ENCODE measurements at places on chromosomes 16 and 17. TPM values are rescaled to one million over a fixed set of nuclear protein-coding genes. Genes with fewer than 3 reads are reported as not detected.

DNA sequence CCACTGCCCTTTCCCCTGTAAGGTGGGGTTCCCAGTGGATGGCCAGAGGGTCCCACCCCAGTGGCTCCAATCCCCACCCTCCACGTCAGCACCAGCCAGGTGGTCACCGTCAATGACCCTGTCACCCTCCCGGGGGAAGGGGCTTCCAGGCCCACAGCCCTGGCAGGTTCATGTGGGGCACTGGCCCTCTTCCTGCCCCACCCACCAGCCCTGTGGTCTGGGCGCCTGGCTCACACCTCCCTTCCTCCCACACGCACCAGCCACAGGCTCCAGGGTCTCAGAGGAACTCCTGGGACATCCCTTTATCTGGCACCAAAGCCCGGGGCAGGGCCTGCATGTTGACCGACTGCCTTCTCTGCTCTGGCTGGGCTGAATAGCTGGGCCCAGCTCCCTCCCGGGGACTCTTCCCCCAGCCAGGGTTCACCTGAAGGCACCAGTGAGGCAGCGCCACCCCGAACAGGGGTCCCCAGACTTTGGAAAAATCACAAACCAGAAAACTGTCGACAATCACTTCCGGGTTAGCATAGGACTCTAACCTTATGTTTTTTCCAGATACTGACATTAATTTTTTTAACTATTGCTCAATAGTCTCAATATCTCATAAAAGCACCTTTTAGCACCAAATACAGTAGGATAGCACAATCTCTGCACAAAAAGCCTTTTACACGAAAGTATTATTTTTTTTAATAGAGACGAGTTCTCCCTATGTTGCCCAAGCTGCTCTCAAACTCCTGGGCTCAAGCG lies 21.9 kb upstream of the ZC3H18 start:
- H3K4me1 ChIP-seq: no peaks in the 10 kb centered on the region
- no peaks in the 10 kb centered on the region for H3K36me3 ChIP-seq
- H3K27ac ChIP-seq: no peak overlapping the region
- no peak overlapping the region for H3K4me3 ChIP-seq
- no peaks in the 10 kb centered on the region for H3K27me3 ChIP-seq

DNA sequence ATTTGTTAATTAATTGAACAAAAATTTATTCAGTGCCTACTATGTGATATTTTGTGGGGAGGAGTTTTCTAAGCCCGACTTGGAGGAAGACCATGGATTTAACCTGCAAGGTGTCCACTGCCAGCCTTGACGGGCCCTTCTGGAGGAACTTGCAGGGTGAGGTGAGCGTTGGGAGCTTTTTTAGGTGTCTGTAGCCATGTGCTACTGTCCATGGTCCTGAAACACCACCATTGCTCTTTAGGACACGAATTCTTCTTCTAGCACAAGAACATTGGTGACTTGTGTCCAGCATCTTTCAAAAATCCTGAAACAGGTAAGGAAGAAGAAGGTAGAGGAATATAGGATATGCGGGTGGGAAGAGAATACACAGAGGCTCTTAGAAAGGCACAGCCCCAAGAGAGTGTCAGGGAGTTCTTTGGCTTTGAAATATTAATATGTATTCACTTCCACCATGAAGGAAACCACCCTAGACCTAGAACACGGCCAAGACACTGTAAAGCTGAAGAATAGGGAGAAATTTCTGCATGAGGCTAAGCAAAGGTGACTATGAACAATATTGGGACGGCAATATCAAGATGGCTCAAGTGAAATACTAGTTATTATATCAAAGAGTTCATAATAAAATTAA lies 27.9 kb upstream of the OR4D1 start:
- H3K27me3 ChIP-seq: no peaks in the 10 kb centered on the region
- peak; percentile 29 for DNase-seq
- H3K4me3 ChIP-seq: no peak overlapping the region
- H3K36me3 ChIP-seq: no peaks in the 10 kb centered on the region

GRCh38 chr17:10758062-10758461 lies 28.2 kb upstream of the TMEM220 start:
- no peaks in the 10 kb centered on the region for H3K36me3 ChIP-seq
- no peak overlapping the region for H3K4me3 ChIP-seq
- no peak for DNase-seq
- no peaks in the 10 kb centered on the region for H3K27me3 ChIP-seq
- peaks cover 20% of the 10 kb centered on the region for H3K4me1 ChIP-seq
- H3K27ac ChIP-seq: peak overlapping the region; percentile 73

GRCh38 chr17:74362069-74362405 lies 369 bp upstream of the BTBD17 start:
- H3K4me1 ChIP-seq: no peaks in the 10 kb centered on the region
- H3K27ac ChIP-seq: no peak overlapping the region
- no peaks in the 10 kb centered on the region for H3K27me3 ChIP-seq
- no peak overlapping the region for H3K4me3 ChIP-seq
- no peaks in the 10 kb centered on the region for H3K36me3 ChIP-seq
- no peak for DNase-seq

GRCh38 chr17:67422897-67423296 lies 45.8 kb downstream of the PITPNC1 start:
- H3K4me1 ChIP-seq: peaks cover 28% of the 10 kb centered on the region
- no peak overlapping the region for H3K4me3 ChIP-seq
- H3K36me3 ChIP-seq: no peaks in the 10 kb centered on the region
- no peaks in the 10 kb centered on the region for H3K27me3 ChIP-seq

- no peak overlapping the region for H3K4me3 ChIP-seq
- DNase-seq: no peak
- H3K27ac ChIP-seq: no peak overlapping the region
- peaks cover 31% of the 10 kb centered on the region for H3K27me3 ChIP-seq
- H3K36me3 ChIP-seq: no peaks in the 10 kb centered on the region
Observed at GRCh38 chr17:48539177-48539576, 5.7 kb downstream of the HOXB2 start.

DNA sequence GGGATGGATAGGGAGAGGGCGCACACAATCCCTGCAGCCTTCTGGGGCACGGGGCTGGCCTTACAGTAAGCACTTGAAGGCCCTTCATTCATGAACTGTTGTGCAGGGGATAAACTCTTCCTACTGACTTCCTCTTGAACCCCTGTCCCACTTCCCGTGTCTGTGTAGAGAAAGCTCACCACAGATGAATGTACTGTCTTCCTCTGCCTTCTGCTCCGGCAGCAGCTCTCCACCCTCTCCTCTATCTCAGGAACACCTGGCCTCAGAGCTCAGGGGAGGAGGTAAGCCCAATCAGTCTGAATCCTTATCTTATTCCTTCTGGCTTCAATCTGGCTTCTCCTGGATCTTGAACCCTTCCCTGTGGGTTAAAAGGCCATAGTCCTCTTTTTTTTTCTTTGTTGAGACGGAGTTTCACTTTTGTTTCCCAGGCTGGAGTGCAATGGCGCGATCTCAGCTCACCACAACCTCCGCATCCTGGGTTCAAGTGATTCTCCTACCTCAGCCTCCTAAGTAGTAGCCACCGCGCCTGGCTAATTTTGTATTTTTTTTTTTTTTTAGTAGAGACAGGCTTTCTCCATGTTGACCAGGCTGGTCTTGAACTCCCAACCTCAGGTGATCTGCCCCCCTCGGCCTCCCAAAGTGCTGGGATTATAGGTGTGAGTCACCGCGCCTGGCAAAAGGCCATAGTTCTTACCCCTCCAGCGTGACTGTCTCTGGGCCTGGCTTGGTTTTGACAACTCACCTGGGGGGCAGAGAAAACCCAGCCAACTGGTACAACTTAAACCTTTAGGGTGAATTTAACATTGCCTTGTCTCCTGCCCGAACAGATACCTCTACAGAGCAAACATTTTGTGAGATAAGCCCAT lies 7.2 kb upstream of the SLC52A1 start:
- H3K4me1 ChIP-seq: no peaks in the 10 kb centered on the region
- H3K36me3 ChIP-seq: no peaks in the 10 kb centered on the region
- DNase-seq: no peak
- H3K27ac ChIP-seq: no peak overlapping the region
- H3K4me3 ChIP-seq: no peak overlapping the region

- H3K27ac ChIP-seq: no peak overlapping the region
- DNase-seq: no peak
- no peak overlapping the region for H3K4me3 ChIP-seq
- H3K4me1 ChIP-seq: no peaks in the 10 kb centered on the region
- no peaks in the 10 kb centered on the region for H3K36me3 ChIP-seq
Observed at GRCh38 chr17:41823580-41823979, 10.8 kb downstream of the FKBP10 start.

- peak; percentile 46 for DNase-seq
- no peaks in the 10 kb centered on the region for H3K27me3 ChIP-seq
- H3K4me1 ChIP-seq: no peaks in the 10 kb centered on the region
- no peak overlapping the region for H3K4me3 ChIP-seq
- no peaks in the 10 kb centered on the region for H3K36me3 ChIP-seq
- no peak overlapping the region for H3K27ac ChIP-seq
Observed at GRCh38 chr17:52106638-52107261, 51.8 kb downstream of the CA10 start.

- peaks cover 17% of the 10 kb centered on the region for H3K4me1 ChIP-seq
- H3K27me3 ChIP-seq: no peaks in the 10 kb centered on the region
- no peak for DNase-seq
- no peak overlapping the region for H3K4me3 ChIP-seq
Observed at GRCh38 chr17:50060951-50061712, 5.2 kb downstream of the ITGA3 start.

DNA sequence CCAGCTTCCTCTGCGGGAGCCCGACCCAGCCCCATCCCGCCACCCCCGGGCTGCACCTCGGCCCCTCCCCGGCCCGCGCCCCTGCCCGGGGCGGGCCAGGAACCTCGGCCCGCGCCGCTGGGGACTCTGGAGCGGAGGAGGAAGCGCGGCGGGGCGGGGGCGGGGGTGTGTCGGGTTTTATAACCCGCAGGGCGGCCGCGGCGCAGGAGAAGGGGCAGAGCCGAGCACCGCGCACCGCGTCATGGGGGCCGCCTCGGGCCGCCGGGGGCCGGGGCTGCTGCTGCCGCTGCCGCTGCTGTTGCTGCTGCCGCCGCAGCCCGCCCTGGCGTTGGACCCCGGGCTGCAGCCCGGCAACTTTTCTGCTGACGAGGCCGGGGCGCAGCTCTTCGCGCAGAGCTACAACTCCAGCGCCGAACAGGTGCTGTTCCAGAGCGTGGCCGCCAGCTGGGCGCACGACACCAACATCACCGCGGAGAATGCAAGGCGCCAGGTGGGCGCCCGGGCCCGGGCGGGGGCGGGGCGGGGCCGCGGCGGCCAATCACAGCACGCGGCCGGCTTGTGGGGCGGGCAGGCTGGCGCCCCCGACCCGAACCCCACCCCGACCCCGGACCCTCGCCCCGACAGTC lies at the start of gene ACE:
Gene ACE, plus strand, starts transcription at position 208 of the 626 bp plus-strand sequence. Its CDS starts 34 bp downstream, at position 242.
- peaks cover 24% of the 10 kb centered on the region for H3K4me1 ChIP-seq
- peak; percentile 50 for DNase-seq
- H3K4me3 ChIP-seq: peak within 1 kb of the TSS; percentile 25
- H3K27ac ChIP-seq: peak within 1 kb of the TSS; percentile 86
- H3K27me3 ChIP-seq: no peaks in the 10 kb centered on the region
- no peaks in the 10 kb centered on the region for H3K36me3 ChIP-seq

DNA sequence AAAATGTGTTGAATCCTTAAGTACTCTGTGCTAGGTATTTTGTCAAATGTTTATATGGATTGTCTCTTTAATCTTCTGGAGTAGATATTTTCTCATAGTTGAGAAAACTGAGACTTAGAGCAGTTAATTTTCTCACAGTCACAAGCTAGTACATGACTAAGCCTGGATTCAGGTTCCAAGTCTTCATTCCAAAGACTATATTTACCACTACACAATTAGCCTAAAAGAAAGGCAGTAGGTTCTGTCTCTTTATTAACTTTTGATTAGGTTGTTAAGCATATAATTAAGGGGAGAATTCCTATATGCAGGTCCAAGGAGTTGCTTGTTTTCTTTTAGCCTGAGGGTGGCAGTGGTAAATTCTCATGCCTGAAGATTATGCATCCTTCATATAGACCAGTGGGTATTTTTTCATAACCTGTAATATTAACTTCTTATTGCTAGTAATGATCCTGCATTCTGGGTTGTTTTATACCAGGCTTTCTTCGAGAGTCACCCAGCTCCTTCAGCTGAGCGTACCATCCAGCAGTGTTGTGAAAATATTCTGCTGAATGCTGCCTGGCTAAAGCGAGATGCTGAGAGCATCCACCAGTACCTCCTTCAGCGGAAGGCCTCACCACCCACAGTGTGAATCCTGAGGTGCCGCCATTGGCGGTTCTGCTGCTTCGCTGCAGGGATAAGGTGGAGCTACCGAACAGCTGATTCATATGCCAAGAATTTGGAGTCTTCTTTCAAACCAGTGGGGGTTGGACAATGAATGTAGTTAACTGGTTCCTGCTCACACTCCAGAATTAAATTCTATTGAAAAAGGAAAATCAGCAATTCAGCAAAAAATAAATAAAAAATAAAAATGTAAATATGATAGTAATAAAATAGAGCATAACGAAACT lies 28.2 kb upstream of the KPNB1 start:
- H3K4me3 ChIP-seq: no peak overlapping the region
- DNase-seq: no peak
- peaks cover 33% of the 10 kb centered on the region for H3K4me1 ChIP-seq
- H3K27ac ChIP-seq: peak overlapping the region; percentile 65
- H3K36me3 ChIP-seq: peaks cover 7% of the 10 kb centered on the region
- H3K27me3 ChIP-seq: no peaks in the 10 kb centered on the region

The USP43 gene
- polyA plus RNA-seq: 4.6 TPM

The PIMREG gene
- 0.09 TPM for polyA plus RNA-seq

DNA sequence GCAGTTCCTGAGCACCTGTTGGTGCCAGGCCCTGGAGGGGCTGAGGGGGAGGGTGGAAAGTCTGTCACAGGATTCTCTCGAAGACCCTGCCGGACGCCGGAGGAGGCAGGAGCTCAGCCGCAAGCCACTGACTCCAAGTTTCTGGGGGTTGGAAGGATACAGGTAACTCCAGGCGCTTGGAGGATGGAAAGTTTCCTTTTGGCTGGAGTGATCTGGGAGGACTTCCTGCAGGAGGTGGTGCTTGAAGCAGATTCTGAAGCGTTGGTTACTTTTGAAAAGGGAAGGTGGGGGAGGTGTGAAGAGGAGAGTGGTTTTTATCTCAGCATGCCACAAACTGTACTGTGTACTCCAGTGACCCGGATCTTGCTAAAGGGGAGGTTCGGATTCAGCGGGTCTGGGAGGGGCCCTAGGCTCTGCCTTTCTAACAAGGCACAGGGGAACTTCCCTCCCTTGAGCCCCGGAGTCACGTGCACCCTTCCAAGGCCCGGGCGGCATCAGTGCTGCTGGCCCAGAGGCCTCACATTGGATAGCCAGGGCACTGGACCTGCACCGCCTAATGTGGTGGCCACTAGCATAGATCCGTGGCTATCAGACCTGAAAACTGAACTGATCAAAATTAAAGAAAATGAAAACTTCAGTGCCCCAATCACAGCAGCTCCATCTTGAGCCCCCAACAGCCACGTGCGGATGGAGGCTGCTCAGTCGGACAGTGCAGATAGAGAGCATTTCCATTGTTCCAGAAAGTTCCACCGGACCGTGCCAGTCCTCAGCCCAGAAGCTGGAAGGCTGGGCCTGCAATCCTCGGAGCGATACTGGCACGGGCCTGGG lies 42.2 kb upstream of the GSE1 start:
- H3K36me3 ChIP-seq: no peaks in the 10 kb centered on the region
- no peak overlapping the region for H3K4me3 ChIP-seq
- peak overlapping the region; percentile 55 for H3K27ac ChIP-seq
- no peak for DNase-seq
- H3K27me3 ChIP-seq: no peaks in the 10 kb centered on the region

The ATP2C2 gene
- 2.8 TPM for polyA plus RNA-seq

The PRAC2 gene
- not detected for polyA plus RNA-seq
